ENCODE measurements at places on chromosomes 13 and 19.

- DNase-seq: peak; percentile 4
Measured at GRCh38 chr13:108086678-108087077, 128.7 kb downstream of the LIG4 start.

GRCh38 chr13:97435794-97436193 lies 1.8 kb downstream of the RAP2A start:
- no peak for DNase-seq

GRCh38 chr19:6503407-6504201 lies 1.5 kb upstream of the TUBB4A start:
- no peak for DNase-seq

DNA sequence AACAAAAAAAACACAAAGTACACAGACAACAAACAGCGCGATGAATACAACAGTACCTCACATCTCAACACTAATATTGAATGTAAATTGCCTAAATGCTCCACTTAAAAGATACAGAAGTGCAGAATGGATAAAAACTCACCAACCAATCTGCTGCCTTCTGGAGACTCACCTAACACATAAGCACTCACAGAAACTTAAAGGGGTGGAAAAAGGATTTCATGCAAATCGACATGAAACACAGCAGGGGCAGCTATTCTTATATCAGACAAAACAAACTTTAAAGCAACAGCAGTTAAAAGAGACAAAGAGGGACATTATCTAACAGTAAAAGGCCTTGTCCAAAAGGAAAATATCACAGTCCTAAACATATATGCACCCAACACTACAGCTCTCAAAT lies 209.5 kb downstream of the ABCC4 start:
- no peak for DNase-seq

DNA sequence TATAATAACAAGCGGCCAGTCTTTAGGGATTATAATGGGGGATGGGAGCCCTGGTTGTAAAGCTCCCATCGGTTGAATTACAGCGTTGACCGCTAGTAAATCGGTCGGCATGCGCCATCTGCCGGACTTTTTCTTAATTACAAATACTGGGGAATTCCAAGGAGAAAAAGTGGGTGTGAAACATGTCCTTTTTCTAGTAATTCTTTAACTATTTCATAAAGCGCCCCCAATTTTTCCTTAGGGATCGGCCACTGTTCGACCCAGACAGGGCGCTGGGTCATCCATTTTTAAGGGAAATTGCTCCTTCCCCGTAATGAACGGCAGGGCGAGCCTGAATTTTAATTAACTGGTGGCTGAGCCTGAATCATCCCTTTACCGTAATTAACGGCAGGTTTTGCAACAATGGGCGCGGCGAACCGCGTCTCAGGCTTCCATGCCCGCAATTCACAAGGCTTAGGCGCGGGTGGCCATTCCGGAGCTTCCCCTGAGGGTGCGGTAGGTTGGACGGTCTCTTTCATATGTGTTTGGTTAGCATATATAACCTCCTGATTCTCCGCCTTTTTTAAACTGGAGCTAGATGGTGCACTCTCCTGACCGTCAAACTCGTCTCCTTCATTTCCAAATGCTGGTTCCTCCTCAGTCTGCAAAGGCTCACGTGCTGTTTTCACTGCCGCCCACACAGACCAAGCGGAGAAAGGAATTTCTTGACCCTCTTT lies 30.2 kb upstream of the EVI5L start:
- peak; percentile 84 for DNase-seq
